ENCODE measurements at places on chromosomes 6 and 20.

DNA sequence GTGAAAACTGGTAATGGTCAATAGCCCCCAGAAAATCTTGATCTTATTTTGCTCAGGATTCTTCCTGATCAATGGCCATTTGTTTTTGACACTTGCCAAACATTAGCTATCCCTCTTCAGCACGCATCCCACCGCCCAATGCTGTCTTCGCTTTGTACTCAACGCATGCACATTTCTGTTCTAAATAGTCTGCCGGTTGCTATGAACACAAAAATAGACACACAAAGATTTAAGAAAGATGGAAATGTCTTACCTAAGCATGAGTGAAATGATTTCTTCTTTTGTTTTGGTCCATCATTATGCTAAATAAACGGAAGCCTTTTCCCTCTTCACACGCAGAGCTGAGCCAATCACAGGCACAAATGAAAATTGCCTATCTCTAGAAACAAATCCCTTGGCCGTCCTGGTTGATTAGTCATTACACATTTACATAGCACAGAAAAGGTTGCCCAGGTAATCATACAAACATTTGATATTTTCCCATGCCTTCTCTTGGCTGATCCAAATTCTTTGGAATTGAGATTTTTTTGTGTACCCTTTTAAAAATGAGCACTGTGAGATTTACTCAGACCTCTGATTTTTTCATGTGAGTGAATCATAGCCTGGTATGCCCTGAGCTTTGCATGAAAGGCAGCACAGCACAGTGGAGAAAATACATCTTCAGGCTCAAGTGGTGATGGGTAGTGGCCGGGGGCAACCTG is 70.5 kb upstream of the FAM184A start:
- no peak for DNase-seq

DNA sequence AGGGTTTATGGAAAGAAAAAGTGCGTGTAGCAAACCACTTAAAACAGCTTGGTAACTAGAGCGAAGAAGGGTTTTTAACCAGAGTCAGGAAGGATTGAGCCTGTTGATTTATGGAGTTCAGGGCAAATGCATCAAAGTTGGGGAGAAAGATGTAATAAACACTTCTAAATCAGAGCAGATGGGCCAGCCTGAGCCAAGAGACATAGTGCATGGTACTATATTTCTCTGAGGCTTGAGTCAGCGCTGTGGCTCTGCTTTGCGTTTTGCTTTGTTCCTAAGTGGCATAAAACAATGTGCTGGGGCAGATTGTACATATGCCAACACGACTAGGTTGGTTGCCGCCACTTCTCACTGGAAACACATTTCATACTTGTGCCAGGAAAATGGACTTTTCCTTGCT is 111.3 kb downstream of the BCKDHB start:
- DNase-seq: no peak

DNA sequence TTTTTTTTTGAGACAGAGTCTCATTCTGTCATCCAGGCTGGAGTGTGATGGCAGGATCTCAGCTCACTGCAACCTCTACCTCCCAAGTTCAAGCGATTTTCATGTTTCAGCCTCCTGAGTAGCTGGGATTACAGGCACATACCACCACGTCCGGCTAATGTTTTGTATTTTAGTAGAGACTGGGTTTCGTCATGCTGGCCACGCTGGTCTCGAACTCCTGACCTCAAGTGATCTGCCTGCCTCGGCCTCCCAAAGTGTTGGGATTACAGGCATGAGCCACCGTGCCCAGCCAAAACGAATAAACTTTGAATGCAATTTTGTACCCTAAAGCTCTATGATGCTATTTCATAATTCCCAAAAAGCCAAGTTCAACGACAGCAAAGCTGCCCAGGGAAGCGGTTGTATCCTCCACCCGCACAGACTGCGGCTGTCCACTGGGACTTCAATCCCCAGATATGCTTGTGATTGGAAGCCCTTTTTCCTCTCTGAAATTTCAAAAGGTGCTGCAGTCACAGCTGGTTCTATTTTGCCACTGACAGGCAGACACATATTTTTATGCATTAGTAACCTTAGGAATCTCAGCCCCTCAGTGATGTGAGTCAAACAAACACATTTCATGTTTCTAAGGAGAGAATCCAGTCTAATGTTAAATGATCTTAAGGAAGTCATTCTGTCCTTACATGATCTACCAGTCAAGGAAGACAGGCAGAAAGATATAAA is 8.7 kb upstream of the RAMACL start:
- no peak for DNase-seq

DNA sequence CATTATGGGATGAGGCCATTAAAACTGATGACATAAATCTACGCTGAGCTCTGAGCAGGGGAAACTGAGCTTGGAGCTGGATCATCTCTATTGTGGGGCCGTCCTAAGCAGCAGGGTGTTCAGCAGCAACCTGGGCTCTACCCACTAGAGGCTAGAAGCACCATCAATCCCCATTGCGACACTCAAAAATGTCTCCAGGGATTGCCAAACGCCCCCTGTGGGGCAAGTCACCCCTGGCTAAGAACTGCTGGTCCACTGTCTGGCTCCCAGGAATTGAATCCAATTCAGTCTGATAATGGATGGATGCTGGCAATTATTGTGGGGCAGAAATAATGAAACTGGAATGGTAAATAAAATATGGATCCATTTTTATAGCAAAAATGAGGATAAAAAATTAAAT is 38.2 kb downstream of the PMEPA1 start:
- no peak for DNase-seq

DNA sequence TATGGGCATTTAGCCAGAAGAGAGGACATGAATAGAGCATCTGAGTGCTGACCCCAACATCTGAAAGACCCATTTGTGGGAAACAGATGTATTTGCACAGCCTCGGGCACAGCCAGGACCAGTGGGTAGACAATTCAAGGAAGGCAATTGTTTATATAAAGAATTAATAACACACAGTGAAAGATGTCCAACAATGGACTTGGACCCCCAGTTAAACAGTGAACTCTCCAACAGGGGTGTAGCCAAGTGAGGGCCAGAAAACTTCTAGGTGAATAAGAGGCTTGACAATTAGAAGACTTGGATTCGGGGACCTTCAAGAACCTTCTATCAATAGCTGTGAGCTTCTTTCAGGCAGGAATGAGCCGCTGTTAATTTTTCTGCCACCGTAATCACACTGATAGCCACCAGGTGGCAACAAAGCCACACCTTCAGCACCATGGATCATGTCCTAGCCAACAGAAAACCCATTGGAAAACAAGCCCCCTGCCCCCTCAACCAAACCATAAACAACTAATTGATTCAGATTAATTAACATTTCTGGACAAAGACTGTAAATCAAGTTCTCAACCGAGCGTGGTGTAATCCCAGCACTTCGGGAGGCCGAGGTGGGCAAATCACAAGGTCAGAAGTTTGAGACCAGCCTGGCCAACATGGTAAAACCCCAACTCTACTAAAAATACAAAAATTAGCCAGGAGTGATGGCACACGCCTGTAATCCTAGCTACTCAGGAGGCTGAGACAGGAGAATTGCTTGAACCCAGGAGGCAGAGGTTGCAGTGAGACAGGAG is 8.8 kb upstream of the SRSF6 start:
- DNase-seq: peak; percentile 46

DNA sequence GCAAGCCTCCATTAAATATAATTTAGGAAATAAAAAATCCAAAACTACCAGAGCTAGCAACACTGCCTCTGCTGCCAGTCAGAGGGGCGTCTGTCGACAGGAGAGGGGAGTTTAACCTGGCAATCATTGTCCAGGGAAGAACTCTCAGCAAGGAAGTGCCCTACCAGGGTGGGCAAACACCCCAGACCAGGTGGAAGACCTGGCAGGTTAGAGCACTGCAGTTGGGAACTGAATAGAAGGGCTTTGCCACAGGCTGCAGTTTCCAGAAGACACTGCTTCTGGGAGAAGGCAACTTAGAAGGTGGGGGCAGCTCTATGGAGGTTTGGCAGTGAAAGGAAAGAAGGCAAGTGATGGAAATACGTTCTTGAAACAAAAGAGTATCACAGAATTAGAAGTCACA is 11.5 kb downstream of the NAPB start:
- no peak for DNase-seq

GRCh38 chr6:29759457-29759856 is 36.2 kb downstream of the HLA-F start:
- DNase-seq: no peak

DNA sequence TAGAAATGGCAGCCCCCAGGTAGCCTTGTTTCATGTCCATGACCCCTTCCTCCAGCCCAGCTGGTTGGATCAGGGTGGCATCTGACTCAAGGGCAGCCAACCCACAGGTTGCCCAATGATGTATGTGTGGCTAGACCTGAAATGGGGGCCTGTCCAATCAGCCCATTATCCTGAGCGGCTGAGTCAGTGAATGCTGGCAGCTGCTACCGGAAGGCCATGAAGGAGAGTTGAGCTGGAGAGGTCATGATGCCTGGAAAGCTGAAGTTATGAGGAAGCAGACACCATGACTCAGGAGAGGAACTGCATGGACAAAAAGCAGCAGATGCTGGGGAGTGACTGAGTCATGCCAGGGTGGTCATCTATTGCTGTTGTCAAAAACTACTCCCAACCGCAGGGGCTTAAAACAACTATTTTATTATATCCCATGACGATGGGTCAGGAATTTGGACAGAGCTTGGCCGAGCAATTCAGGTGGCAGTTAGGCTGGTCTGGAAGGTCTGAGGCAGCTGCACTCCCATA is 67.3 kb downstream of the MDGA1 start:
- peak; percentile 48 for DNase-seq

- DNase-seq: no peak
Observed at GRCh38 chr6:33172688-33173534, 19.4 kb downstream of the COL11A2 start.

GRCh38 chr6:38056361-38056760 is 236.8 kb downstream of the ZFAND3 start:
- DNase-seq: no peak

GRCh38 chr20:21714297-21715192 is 9.1 kb downstream of the PAX1 start:
- DNase-seq: no peak

DNA sequence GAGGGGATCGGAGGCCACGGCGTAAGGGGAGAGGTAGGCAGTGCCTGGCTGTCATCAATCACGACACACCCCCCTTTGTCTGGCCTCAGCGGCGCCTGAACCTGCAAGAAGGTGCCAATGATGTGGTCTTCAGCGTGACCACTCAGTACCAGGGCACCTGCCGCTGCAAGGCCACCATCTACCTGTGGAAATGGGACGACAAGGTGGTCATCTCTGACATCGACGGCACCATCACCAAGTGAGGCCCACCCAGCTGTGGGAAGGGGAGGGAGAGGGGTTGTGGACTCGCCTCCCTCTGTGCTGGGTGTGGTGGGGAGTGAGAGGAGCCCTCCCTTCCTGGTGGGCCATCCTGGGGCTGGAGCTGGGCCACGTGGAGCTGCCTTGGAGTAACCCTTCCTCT is 9.7 kb downstream of the EMILIN3 start:
- DNase-seq: no peak

DNA sequence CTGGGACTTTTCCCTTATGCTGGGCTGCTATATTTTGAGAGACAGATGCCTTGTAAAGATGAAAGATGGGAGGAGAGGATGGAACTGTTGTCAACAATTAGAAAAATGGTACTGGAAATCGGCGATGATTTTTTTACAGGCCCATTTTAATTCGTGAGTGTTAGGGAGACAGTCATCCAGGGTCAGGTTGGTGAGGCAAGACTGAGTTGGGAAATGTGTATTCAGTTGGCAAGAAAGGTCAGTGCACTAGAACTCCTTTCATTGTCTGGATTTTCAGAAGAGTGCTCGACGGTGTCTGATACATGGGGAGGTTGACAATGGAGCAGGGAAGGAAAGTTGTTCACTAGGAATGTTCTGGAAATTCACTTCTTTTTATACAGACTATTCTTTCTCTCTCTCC is 394.4 kb downstream of the QKI start:
- no peak for DNase-seq

DNA sequence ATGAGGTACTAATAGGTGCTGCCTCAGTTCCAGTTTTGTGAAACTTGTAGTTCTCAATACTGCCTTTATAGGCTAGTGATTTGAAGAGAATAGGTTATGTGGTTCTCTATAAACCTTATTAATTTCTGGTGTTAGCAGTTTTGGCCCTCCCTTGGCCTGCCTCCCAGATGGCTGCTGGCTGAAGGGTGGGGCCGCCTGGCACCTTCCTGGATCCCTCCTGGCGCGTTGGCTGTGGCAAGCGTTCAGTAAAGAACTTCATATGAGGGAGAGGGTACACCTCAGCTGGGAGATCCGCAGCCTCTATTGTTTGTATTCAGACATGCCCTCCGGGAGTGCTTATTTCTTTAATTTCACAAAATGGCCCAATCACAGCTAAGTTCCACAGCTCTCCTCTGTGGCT is 51.9 kb downstream of the FAM120B start:
- DNase-seq: no peak

- DNase-seq: no peak
Observed at GRCh38 chr6:151027936-151028838, 162.7 kb downstream of the MTHFD1L start.

- DNase-seq: no peak
Observed at GRCh38 chr6:149895048-149895590, 2.8 kb downstream of the RAET1E start.

- DNase-seq: no peak
Observed at GRCh38 chr6:169933251-169933821, 181.9 kb downstream of the ERMARD start.

DNA sequence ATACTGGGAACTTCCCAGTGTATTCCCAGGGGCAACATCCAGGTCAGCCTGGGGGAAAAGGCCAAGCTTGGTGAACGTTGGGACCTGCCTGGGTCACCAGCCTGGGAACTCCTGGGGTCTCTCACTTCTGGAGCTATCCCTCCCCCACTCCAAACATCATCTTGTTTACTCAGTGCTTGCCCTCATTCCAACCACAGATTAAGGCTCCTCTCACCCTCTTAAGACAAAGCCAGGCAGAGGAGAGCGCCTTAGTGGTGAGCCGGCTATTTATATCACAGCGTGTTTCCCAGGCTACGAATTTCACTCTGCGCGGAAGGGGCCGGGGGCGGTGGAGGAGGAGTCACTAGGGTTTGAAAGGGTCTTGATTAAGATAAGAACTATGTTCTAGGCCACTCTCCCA is 12.1 kb downstream of the PRPH2 start:
- DNase-seq: no peak
